CD14-positive monocyte (primary cell): ENCODE measurements at places on chromosomes 3 and 15. TPM values are rescaled to one million over a fixed set of nuclear protein-coding genes. Genes with fewer than 3 reads are reported as not detected.

DNA sequence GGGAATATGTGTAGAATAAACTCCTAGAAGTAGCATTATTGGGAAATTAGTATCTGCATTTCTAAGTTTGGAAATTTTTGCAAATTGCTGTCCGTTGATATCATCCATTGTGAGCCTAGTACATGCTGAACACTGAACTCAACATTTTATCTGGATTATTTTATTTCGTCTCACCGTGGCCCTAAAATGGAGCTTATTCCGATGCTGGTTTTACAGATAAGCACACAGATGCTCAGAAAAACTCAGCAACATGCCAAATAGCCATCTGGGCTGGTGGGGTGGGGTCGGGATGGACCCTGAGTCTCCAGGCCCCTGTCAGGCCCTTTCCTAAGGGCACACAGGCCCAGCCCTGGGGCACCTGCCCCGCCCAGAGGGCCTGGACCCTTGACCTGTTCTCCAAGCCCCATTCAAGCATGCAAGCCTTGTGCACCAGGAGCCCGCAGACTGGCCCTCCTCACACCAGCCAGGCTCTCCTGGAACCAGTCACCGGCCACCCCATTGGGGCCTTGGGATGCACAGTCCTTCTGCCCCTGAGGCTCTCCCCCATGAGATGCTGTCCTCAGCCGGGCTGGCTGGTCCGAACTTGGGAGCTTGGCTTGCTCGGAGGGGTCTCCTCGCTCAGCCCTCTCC is 20.7 kb upstream of the KLF13 start:
- H3K27me3 ChIP-seq: no peaks in the 10 kb centered on the region
- no peak for DNase-seq
- no peak overlapping the region for H3K27ac ChIP-seq
- H3K4me1 ChIP-seq: peaks cover 21% of the 10 kb centered on the region

GRCh38 chr3:13578251-13578650 is 29.3 kb downstream of the FBLN2 start:
- H3K27me3 ChIP-seq: no peaks in the 10 kb centered on the region
- no peak for DNase-seq
- H3K4me3 ChIP-seq: no peak overlapping the region
- H3K27ac ChIP-seq: no peak overlapping the region
- H3K36me3 ChIP-seq: no peaks in the 10 kb centered on the region

DNA sequence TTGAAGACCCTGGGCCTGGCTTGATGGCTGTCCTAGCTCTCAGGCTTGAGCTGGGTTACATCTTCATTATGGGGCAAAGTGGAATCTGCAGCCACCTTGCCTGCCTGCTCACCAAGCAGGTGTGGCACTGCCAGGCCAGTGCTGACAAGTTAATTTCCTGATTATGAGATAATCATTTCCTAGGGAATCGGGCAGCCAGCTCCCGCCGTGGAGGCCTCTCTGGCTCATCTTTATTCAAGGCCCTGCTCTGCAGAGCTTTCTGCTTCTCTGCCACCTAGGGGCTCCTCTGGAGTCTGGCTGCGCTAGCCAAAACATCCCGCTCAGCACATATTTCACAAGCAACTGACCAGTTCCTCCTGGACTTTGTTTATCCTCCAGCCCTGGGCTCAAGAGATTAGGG is 9.9 kb downstream of the LOXL1 start:
- H3K4me3 ChIP-seq: no peak overlapping the region
- no peaks in the 10 kb centered on the region for H3K27me3 ChIP-seq
- no peaks in the 10 kb centered on the region for H3K4me1 ChIP-seq
- DNase-seq: no peak
- no peaks in the 10 kb centered on the region for H3K36me3 ChIP-seq
- no peak overlapping the region for H3K27ac ChIP-seq

DNA sequence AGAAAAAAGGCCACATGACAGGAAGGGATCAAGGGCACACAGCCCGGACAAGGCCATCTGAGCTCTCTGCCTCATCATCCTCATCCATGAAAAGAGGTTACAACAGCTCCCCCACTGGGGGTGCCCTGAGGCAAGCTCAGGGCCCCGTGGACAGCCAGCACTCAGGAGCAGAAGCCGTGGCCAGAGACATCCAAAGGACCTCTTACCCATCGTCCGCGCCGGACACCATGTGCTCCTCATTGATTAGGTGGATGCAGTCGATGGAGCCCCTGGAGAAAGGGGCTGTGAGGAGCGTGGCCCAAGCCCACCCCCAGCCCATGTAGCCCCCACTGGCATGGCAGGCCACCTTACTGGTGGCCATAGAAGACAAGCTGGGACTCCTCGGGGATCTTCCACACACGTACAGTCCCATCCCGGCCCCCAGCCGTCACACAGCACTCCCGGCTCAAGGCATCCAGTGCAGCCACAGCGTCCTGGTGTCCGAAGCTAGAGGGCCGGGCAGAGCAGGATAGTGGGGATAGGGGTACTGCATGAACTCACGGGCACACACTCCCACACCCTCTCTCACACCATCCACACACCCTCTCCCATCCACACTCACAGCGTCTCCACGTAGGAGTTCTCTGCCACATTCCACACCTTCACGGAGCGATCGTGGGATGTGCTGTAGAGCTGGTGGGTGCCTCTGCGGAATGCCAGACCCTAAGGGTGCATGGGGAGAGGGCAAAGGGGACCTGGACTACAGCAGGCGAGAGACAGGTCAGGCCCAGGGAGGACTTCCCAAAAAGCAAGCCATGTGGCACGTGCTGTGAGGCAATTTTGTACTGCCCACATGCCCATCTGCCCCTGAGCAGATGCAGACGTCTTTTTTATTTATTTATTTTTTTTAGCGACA is 6.5 kb downstream of the RRP9 start:
- peaks cover 72% of the 10 kb centered on the region for H3K36me3 ChIP-seq
- no peaks in the 10 kb centered on the region for H3K27me3 ChIP-seq

DNA sequence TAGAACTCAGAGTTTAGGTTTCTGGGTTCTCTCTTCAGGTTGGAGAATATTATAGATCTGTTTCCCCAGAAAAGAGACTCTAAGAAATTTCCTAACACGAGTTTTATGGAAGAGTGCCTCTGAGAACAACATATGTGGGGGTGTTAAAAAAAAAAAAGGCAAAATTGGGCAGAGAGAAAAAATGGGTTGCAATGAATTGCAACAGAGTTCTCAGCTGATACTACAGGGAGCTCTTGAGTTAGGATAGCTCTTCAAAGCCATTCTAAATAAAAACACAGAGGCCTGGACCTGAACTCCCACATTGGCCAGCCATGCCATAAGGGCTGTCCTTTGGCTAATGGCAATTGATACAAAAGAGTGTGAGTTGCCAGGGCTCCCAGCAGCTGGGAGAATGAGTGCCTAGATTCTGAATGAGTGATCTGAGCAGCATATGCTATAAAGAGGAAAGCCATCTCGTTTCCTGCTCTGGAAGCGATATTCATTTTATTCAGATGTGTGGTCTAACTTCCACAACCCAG is 20.1 kb upstream of the UBE2E2 start:
- no peak overlapping the region for H3K4me3 ChIP-seq
- no peak for DNase-seq
- H3K27ac ChIP-seq: no peak overlapping the region
- H3K36me3 ChIP-seq: no peaks in the 10 kb centered on the region

DNA sequence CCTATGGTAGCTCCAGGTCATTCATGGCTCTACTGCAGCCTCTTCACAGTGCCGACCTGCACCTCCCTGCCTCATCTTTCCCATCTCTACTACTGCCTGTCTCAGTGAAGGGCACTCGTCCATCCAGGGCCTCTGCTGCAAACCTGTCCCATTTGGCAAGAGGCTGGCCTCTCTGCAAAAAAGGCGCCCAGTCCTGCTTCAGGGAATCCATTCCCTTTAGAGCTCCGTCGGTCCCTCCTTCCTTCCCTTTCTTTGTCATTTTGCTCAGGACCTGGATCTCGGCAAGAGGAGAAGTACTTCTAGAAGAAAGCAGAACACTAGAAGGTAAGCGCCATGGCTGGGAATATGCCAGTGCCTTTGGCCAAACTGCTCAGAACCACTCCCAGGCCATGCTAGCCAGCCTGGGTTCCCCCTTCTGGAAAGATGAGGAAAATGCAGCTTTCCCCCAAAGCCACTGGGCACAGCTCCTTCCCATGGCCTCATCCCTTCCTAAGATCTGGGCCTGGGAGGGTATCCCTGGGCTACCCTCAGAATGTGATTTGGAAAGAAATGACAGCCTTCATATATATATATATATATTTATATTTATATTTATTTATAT is 6.4 kb upstream of the ISL2 start:
- peaks cover 5% of the 10 kb centered on the region for H3K4me1 ChIP-seq
- H3K27ac ChIP-seq: no peak overlapping the region
- H3K4me3 ChIP-seq: no peak overlapping the region
- no peak for DNase-seq
- H3K36me3 ChIP-seq: no peaks in the 10 kb centered on the region

- no peaks in the 10 kb centered on the region for H3K36me3 ChIP-seq
- H3K4me1 ChIP-seq: no peaks in the 10 kb centered on the region
- DNase-seq: no peak
These were observed 68.5 kb downstream of the SLC7A14 start for GRCh38 chr3:170517242-170517945.

The GPR27 gene
- 5.7 and 8.4 TPM in 2 replicates for polyA plus RNA-seq

DNA sequence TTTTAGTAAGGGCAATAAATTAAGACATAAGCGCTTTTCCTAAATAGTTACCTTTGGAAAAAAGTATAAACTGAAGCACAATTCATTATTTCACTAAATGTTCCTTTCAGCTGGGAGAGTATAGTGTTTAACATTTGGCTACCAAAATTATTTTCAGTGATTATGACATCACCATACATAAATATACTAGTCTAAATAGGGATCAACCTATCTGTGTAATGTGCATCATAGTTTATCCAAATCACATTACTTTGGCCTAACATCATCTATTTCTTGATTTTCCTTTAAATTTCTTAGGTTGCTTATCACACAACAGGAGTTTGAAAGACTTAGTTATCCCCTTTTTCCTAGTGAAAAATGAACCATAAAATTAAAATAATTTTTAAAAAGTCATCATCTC is 738.9 kb downstream of the ROBO1 start:
- no peak for DNase-seq
- no peaks in the 10 kb centered on the region for H3K27me3 ChIP-seq
- no peaks in the 10 kb centered on the region for H3K4me1 ChIP-seq
- no peak overlapping the region for H3K4me3 ChIP-seq

The GRIP2 gene
- not detected for polyA plus RNA-seq

- no peaks in the 10 kb centered on the region for H3K27me3 ChIP-seq
- no peaks in the 10 kb centered on the region for H3K36me3 ChIP-seq
- peaks cover 9% of the 10 kb centered on the region for H3K4me1 ChIP-seq
- DNase-seq: no peak
- H3K4me3 ChIP-seq: no peak overlapping the region
These were observed 39.6 kb downstream of the ACAP2 start for GRCh38 chr3:195403244-195403643.

DNA sequence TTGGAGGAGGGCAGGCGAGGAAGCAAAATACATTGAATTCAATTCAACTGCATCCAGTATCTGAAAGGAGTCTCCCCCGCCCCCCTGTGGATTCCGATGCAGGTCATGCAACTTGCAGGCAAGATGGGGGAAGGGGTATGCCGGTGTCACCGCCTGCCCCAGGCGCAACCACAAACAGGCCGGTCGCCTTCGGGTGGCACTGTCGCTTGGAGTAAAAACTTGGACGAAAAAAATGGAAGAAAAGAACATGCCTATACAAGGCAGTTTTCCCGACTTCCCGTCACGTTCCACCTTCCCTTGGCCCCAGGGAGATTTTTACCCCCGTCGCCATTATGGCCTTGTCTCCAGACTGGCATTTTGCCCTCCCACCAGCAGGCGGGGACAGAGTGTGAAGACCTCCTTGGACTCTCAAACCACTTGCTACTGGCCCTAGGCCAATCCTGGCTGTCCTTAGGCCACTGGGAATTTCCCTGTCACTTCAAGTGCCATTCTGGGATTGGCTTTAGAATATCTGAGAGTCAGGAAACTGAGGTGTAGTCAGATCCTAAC is 1.6 kb upstream of the NTRK3 start:
- H3K4me3 ChIP-seq: no peak overlapping the region
- no peaks in the 10 kb centered on the region for H3K36me3 ChIP-seq
- no peaks in the 10 kb centered on the region for H3K4me1 ChIP-seq
- peaks cover 64% of the 10 kb centered on the region for H3K27me3 ChIP-seq

DNA sequence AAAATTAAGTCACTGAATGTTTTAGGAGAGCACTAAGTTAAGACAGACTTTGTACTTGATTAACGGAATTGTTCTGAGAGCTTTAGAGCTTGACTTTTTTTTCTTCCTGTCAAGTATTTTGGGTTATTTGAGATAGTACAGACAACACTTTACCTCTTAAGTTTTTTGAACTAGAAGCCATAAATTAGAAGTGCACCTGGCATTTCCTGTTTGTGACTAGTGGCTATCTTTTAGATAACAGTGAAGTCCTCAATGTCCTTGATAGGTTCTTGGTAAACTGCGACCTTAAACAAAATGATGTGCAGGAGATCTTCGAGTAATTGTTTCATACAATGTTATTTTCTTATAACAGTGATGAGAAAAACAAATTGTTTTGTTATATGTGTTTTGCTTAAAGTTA is 213.9 kb downstream of the TP63 start:
- H3K4me1 ChIP-seq: no peaks in the 10 kb centered on the region
- no peaks in the 10 kb centered on the region for H3K36me3 ChIP-seq
- no peak overlapping the region for H3K4me3 ChIP-seq
- no peaks in the 10 kb centered on the region for H3K27me3 ChIP-seq
- no peak for DNase-seq
- no peak overlapping the region for H3K27ac ChIP-seq

DNA sequence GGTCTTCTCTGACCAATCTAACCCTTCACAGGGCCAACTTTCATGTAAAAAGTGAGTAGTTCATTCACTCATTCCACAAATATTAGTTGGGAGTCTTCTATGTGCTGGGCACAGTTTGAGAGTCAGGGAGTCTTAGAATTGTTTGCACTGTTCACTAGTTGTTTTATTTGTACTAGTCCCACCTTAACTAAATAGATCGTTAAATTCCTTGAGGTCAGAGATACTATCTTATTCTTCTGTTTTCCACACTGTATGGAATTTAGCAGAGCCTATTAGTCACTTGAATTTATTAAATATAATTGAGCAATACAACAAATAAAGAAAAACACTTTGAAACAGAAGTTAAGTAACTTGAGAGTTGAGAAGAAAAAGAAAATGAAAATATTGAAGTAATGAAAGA is 40.8 kb upstream of the SPTSSB start:
- no peak overlapping the region for H3K27ac ChIP-seq
- no peak overlapping the region for H3K4me3 ChIP-seq
- no peaks in the 10 kb centered on the region for H3K4me1 ChIP-seq
- H3K27me3 ChIP-seq: no peaks in the 10 kb centered on the region
- DNase-seq: no peak
- H3K36me3 ChIP-seq: no peaks in the 10 kb centered on the region

The TMC3 gene
- polyA plus RNA-seq: not detected in 2 replicates
